NCI-H2029 (cell line): ENCODE measurements at places on chromosomes 11 and 22.

- no peak for DNase-seq
Observed at GRCh38 chr11:48031602-48032001, 51.2 kb downstream of the PTPRJ start.

GRCh38 chr22:28430466-28431025, 249.1 kb downstream of the TTC28 start:
- no peak for DNase-seq

- DNase-seq, result no peak
Observed at GRCh38 chr11:61513143-61513765, 4.7 kb downstream of the LRRC10B start.

DNA sequence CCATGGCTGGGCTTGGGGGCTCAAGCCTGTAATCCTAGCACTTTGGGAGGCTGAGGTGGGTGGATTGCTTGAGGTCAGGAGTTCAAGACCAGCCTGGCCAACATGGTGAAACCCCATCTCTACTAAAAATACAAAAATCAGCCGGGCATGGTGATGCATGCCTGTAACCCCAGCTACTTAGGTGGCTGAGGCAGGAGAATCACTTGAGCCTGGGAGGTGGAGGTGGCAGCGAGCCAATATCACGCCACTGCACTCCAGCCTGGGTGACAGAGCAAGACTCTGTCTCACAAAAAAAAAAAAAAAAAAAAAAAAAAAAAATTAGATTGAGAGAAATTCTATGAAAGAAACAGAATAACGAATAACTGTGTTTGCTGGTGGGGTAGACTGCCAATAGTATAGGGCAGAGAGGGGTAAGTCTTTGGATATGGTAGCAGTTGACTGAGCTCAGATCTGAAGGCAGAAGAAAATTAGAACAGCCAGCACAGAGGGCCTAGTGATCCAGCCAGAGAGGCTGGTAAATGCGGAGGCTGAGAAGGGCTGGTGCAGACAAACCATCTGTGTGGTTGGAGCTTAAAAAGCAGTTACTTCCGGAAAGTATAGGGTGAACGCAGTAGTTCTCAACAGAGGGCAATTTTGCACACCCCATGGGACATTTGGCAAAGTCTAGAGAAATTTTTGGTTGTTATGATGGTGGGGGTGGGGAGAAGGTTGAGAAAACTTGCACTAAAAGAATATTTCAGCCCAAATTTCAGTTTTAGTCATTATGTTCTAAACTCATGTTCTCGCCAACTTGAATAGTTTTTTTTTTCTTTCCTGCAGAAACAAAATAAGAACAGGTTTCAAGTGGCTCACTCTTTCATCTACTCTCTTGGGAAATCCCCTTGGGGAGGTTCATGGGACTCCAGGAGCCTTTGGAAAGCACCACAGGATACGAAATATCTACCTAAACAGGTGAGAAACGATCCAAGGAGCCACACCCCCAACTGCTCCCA, 1.6 kb upstream of the HORMAD2 start:
- DNase-seq, result peak; percentile 8

DNA sequence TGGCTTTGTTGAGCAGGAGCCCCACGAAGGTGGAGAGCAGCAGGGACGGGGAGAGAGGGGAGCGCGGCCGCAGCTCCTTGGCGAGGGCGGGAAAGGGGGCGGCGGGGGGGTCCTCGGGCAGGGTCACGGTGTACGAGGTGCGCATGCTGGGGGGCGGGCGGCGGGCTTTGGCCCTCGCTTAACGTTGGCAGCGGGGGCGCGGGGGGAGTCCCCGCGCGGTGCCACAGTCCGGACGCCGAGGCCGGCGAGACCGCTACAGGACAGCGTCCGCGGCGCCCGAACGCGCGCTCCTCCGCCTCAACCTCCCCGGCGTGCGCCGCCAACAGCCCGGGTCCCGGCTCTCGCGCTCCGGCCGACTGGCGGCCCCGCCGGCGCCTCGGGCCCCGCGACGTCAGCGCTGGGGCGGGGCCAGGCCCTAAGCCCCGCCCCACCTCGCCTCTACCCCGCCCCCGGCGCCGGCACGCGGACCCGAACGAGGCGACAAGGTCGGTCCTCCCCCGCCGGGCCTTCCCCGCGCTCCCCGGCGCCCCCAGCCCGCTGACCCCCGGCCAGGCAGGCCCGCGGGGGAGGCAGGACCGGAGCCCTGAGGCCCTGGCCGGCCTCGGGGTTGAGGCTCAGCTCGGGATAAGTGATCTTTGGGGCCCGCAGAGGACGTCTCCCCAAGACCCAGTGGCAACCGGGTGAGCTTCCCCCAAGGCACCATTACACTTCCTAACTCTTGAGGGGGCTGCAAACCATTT, 17.5 kb downstream of the USP2 start:
- DNase-seq, result peak; percentile 19

DNA sequence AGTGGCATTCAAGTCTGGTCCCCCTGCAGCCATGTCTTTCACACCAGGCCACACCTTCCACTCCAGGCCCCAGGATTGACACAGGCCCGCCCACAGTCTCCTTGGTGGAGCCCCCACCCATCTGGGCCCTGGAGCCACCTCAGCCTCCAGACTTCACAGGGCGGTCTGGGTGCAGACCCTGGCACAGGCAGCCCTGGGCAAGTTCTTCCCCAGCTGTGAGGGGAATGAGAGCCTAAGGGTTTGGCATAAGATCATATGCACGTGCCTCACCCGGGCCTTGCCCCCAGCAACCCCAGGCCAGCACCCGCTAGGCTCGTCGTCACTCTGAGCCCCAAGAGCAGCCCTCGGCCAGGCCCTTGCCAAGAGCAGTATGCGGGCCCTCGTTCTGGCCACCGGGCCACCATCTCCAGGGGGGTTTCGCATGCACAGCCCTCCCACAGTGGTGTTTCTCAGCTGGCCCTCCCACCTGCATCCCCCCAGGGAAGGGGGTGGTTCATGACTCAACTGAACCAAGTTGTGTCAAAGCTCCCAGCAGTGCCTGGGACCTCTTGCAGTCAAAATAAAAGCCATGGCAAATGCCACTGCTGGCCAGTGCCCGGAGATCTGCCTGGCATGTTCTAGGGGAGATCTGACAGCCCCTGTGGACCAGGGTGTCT, 70.4 kb upstream of the KCNQ1OT1 start:
- DNase-seq, result no peak
